ENCODE measurements at places on chromosomes 7 and 10.

DNA sequence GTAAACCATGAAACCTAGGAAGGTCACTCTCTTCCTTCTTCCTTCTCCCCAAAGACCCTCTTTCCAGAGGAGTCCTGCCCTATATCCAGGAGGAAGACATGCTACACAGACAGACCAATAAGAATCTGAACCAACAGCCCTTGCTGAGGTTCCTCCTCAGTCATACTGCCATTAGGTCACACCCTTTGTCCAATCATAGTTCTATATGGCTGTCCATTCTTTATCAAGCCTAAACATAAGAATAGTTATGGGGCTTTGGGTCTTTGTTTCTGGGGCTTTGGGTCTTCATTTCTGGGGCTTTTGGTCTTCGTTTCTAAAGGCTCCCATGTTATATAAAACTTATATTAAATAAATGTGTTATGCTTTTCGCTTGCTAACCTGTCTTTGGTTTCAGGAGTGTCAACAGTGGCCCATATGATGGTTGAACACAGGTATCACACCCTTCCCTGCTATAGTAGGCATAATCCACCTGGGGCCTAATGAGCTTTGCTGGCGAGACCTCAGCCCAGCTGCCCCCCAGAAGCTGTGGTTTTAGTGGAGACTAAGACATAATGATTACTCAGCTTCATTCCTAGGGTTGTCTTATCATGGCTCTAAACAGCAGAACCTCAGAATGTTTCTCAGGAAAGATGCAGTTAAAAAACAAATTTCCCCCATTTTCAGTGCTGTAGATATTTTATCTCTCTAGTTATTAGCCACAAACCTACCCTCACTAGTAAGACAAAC, 91.6 kb downstream of the ELMO1 start:
- no peak for DNase-seq

DNA sequence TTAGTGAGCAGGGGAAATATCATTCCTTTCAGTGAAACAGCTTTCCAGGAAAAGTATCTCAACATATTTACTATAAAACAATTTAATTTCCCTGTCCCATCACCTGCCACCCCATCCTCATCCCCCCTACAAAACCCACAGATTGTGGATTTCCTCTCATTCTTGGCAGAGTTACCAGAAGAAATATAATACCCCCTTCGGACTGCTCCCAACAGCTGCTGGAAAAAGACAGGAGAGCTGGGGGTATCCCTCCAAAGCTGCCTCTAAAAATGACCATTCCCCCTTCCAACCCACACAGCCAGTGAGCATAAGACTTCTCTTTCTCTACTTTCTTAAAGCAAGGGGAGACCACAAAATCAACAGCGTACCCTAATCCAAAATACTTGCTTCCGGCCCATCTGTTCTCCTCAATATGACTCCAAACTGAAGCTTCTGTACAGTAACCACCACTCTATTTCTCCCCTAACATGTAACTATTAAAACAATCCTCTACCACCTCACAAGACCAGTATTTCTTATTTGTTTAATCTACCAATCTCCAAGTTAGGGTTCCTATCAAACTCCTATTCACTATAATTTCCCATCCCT, 7.8 kb downstream of the FBXW4 start:
- DNase-seq, result no peak

DNA sequence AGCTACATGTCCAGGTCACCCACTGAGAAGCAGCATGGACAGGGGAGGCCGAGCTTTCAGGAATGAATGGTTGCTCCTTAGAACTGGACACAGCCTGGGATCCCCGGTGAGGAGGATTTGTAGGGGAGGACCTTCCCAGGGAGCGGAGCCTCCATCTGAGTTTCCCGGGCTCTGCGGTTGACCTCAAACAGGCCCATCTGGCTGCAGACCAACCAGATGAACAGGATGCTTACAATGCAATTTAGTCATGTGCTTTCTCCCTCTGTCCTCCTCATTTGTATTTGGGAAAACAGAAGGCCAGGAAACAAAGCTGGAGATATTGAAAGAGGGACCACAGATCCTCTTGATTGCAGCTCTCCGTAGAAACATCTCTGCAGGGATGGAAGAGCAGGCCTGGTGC, 104.8 kb downstream of the EMX2 start:
- no peak for DNase-seq

DNA sequence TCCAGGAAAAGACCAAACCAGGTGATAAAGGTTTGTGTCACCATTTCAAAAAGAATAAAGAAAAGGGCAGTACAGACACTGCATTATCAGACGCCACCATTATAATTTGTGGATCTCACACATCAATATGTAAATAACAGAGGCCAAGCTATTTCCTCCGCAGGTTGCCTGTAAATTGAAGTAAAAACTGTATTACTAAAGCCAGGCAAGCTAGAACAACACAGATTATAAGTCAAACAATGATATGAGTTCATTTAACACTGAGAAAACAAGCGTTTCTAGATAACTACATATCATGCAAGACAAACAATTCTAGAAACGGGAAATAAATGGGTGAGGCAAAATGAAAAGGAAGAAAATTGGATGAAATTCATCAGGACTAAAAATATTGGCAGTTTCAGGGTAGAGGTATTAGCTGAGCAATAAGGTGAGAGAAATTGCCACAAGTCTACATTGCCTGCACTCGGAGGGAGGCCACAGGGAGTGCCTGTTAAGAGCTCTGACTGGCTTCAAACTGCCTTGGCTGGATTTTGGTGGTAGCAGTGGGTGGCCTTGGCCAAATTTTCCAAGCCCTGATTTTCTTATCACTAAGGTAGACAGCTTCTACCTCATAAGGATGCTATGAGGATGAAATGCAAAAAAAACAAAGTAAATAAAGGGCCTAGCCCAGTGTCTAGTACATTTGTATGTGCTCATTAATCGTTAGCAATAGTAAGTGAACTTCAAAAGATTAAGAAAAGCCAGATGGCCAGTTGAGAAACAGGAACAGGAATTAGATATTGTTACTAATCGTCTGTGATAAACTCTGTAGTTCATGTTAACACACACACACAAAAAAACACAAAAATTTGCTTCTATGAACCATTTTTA, 240.0 kb upstream of the NFE2L3 start:
- no peak for DNase-seq

- DNase-seq, result no peak
Observed at GRCh38 chr7:6167004-6167551, 105.3 kb downstream of the CYTH3 start.

DNA sequence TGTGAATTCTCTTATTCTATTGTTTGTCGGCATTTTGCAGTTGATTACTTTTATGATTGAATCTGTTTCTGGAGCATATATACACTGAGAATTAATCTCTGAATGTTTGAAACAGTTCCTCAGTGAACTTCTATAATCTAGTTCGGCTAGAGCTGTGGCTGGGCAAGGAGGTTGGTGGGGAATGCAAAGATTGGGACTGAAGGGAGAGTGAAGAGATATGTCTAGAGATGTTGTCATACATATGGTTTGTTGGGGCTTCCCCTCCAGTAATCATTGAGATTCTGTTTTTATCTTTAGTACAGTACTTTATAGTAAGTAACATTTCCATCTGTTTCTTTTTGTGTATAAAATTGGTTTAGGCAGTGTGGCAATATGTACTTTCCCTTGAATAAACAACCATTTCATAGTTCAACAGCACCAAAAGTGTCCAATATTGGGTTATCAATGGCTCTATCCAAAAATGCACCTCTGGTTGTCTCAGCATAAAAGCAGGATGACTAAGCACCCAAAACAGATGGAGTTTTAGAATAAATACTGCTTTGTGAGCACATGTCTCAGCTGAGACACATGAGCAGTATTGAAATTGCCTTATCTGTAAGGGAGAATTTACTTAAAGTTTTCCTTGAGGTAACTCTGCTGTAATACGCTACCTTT, 36.7 kb downstream of the WAC start:
- DNase-seq, result no peak

DNA sequence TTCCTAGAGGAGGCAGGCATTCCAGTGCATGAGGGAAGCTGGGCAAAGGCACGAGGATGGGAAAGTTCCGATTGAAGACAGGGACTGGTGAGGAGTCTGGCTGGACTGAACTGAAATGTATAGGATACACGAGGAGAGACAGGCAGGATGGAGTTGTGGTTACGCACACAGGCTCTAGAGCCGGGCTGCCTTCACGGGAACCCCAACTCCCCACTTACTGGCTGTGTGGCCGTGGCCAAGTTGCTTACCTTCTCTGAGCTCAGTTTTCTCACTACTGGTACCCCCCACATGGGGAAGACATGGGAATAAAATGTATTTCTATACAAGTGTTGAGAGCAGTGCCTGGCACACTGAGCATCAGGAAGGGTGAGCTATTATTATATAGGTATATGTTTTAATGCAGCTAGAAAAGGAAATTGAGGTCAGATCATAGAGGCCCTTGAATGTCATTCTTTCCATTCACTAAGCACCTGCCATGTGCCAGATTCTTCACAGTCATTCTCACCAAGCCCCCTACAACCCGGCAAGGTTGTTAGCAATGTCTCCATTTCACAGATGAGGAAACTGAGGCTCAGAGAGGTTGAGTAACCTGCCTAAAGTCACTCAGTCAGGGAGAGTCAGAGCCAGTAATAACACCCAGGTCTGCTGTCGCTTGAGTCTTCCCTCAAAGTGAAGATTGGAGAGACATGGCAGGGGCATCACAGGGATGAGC, 9.7 kb downstream of the CHST3 start:
- DNase-seq, result no peak

DNA sequence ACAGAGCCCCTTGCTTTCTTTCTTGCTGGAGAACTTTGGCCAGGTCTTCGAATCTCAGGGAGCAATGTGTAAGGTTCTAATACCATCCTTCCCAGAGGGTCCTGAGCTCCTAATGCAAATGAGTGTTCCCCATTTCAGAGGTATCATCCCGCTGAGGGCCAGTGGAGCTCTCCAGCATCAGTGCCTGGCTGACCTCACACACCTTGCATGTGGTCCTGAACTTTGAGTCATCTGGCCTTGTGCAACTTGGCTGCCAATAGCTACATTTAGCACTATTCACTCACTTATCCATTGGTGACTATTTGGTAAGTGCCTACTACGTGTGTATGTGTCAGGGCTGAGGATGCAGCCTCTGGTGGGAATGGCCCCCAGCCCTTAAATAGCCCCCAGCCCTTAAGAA, 48.4 kb upstream of the HABP2 start:
- DNase-seq, result no peak

GRCh38 chr10:46555366-46555712, 1.1 kb downstream of the GPRIN2 start:
- no peak for DNase-seq

GRCh38 chr10:131162866-131163843, 148.4 kb downstream of the TCERG1L start:
- no peak for DNase-seq

GRCh38 chr10:13953371-13953770, 366.6 kb downstream of the PRPF18 start:
- DNase-seq, result no peak

DNA sequence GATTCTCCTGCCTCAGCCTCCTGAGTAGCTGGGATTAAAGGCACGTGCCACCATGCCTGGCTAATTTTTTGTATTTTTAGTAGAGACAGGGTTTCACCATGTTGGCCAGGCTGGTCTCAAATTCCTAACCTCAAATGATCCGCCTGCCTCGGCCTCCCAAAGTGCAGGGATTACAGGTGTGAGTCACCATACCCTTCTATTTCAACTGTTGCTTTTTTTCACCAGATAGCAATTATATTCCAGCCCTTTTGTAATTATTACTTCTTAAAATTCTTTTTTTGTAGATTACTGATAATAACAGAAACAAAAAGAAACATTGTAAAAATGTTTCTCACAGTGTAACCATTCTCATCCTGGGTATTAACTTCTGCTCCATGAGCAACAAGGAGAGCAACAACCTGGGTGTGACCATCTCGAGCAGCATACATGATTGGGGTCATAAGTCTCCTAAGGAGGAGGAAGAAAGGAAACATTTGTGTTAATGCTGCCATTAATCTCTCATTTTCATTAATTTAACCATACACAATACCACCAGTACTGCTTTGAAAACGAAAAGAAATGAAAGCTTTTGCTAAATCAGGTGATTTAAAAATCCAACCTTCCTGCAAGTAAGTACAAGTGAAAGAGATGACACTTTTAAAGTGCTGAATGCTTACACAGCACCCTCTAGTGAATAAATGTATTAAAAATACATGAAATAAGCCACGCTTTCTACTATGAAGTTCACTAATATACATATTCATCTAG, 41.8 kb downstream of the ASZ1 start:
- DNase-seq, result no peak

DNA sequence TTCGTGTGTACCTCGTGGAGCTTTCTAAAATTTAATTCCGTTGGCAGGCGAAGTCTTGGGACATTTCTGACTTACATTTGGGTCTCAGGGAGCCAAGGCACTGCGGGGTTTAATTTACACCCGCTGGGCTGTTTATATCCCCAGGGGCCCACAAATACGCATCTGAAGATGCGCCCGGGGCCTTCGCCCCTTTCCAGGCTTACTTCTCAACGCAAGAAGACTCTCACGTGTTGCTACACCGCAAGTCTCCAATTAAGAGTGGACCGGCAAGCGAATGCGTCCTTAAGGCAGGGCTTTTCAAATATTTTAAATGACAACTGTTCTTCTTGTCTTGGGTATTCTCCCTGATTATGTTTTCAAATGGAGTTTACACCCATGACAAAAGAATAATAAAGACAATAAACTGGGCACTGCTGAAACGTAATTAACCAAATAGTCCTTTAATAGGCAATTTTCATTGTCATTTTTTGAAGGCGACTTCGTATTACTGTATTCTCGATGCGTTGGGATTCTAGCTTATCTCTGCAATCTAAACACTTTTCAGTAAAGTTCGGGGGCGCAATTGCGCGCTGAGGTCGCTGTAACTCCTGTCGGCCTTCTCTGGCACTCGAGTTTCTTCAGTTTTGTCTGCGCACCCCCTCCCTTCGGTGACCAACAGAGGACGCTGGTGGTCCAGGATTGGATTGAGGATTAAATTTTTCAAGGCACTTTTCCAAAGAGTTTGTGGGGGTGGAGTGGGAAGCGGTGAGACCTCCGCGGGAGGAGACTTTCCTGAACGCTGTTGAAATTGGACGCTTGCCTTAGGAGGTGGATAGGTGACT, 837 bp upstream of the IGFBP3 start:
- DNase-seq, result no peak

DNA sequence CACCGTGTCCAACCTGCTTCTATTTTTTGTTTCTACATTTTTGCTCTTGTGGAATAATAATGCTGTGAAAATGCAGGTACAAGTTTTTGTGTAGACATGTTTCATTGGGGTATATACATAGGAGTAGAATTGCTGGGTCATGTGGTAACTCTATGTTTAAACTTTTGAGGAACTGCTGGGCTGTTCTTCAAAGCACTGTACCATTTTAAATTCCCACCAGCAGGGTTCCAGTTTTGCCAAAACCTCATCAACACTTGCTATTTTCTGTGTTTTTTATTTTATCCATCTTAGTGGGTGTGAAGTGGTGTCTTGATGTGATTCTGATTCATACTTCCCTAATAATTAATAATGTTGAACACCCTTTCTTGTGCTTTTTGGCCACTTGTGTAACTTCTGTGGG, 138.6 kb downstream of the RGS10 start:
- DNase-seq, result no peak

Measured in central memory CD4-positive, alpha-beta T cell (primary cell).